SK-N-SH (cell line): ENCODE measurements at places on chromosomes 4 and X. TPM values are rescaled to one million over a fixed set of nuclear protein-coding genes. Genes with fewer than 3 reads are reported as not detected.

STARD8 gene
- 2.6 TPM in 2 replicates for polyA plus RNA-seq

TCP11X2 gene
- polyA plus RNA-seq, result not detected in 2 replicates

CT45A2 gene
- polyA plus RNA-seq, result not detected in 2 replicates

NSDHL gene
- polyA plus RNA-seq, result 24.8 and 26.3 TPM in 2 replicates

CDS1 gene
- polyA plus RNA-seq, result 0.02 and 0.03 TPM in 2 replicates

ZIC3 gene
- polyA plus RNA-seq, result not detected in 2 replicates

RADX gene
- not detected in 2 replicates for polyA plus RNA-seq

DGAT2L6 gene
- 0.05 TPM in 1 of 2 replicates, not detected in the other for polyA plus RNA-seq

TAF1 gene
- polyA plus RNA-seq, result 25.0 and 27.6 TPM in 2 replicates

RBMXL3 gene
- polyA plus RNA-seq, result not detected in 2 replicates

OCRL gene
- 18.6 and 23.3 TPM in 2 replicates for polyA plus RNA-seq

GPR101 gene
- polyA plus RNA-seq, result not detected in 2 replicates

GTPBP6 gene
- 39.8 and 47.3 TPM in 2 replicates for polyA plus RNA-seq

CT47B1 gene
- not detected in 2 replicates for polyA plus RNA-seq

SMIM31 gene
- not detected in 2 replicates for polyA plus RNA-seq

NR0B1 gene
- 2.2 and 2.3 TPM in 2 replicates for polyA plus RNA-seq

NEIL3 gene
- polyA plus RNA-seq, result 3.3 and 3.6 TPM in 2 replicates

NWD2 gene
- polyA plus RNA-seq, result not detected in 2 replicates

GCNA gene
- 1.8 and 2.5 TPM in 2 replicates for polyA plus RNA-seq

MXRA5 gene
- 5.3 and 7.9 TPM in 2 replicates for polyA plus RNA-seq

VGLL1 gene
- not detected in 2 replicates for polyA plus RNA-seq

PTCHD1 gene
- polyA plus RNA-seq, result not detected in 2 replicates

CYBB gene
- not detected in 2 replicates for polyA plus RNA-seq

TEC gene
- 0.85 and 1.3 TPM in 2 replicates for polyA plus RNA-seq

NAP1L2 gene
- polyA plus RNA-seq, result 0.12 and 0.19 TPM in 2 replicates

NHSL2 gene
- polyA plus RNA-seq, result 0.61 and 1.7 TPM in 2 replicates
